ENCODE measurements at places on chromosomes 16 and 17.

- DNase-seq, result no peak
Observed at GRCh38 chr16:81765111-81765919, 13.8 kb upstream of the PLCG2 start.

DNA sequence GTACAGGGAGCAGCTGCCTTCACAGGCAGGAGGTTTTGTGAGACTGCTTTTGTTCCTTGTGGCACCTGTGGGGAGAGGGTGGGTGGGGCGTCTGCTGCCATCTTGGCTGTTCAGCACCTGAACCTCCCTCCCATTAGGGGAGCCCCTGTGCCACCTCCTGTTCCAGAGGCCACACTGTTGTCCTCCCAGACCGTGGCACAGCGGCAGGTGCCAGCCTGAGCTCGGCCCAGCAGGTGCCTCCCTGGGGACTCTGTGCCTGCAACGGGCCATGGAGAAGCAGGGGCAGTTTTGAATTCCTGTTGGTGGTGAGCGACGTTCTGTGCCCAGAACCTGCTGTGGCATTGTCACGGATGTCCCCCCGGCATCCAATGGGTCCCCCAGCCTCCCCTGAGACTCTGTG, 9.9 kb downstream of the LGALS3BP start:
- peak; percentile 28 for DNase-seq

- DNase-seq, result no peak
Observed at GRCh38 chr17:79095345-79096055, 20.9 kb downstream of the ENGASE start.

- no peak for DNase-seq
Observed at GRCh38 chr17:4204190-4204589, 59.6 kb downstream of the ANKFY1 start.

DNA sequence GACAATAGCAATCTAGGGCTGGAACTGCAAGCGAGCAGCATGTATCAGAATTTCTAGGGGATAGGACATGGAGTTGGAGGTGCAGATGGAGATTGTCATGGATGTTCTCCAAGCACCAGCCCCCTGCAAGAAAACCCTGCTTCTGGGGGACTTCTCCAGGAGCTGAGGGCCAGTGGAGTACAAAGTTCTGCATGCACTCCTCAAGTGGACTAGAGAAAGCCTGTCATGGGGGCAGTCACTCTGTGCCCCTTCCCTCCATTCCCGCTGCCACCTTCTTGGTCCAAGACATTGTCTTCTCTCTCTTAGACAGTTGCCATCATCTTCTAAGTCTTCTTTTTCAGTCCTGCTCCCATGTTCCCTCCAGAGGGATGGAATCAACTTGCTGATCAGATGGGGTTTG, 87.9 kb downstream of the AIPL1 start:
- DNase-seq, result no peak

DNA sequence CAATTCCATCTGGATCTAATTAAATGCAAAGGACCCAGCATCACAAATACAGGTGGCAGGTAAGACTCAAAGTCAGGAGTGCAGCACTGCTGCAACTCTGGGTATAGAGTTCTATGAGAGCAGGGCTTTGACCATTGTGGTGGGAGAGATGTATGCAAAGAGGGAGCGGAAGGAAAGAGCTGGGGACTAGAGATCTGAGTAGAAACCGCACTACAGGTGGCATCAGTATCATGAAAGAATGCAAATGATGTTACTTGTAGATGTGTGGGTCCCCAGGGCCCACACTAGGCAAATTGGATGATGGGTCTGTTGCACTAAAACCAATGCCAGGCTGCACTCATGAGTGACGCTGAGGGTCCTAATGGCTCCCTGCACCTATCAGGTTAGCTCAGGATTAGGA, 287.1 kb upstream of the ASIC2 start:
- no peak for DNase-seq

GRCh38 chr17:82180776-82181528, 31.7 kb downstream of the CCDC57 start:
- no peak for DNase-seq

- DNase-seq, result no peak
Observed at GRCh38 chr17:62986549-62986948, 20.5 kb downstream of the TANC2 start.

GRCh38 chr17:80772906-80773242, 218.8 kb upstream of the CHMP6 start:
- no peak for DNase-seq

GRCh38 chr17:51425773-51426172, 165.4 kb downstream of the UTP18 start:
- DNase-seq, result no peak

DNA sequence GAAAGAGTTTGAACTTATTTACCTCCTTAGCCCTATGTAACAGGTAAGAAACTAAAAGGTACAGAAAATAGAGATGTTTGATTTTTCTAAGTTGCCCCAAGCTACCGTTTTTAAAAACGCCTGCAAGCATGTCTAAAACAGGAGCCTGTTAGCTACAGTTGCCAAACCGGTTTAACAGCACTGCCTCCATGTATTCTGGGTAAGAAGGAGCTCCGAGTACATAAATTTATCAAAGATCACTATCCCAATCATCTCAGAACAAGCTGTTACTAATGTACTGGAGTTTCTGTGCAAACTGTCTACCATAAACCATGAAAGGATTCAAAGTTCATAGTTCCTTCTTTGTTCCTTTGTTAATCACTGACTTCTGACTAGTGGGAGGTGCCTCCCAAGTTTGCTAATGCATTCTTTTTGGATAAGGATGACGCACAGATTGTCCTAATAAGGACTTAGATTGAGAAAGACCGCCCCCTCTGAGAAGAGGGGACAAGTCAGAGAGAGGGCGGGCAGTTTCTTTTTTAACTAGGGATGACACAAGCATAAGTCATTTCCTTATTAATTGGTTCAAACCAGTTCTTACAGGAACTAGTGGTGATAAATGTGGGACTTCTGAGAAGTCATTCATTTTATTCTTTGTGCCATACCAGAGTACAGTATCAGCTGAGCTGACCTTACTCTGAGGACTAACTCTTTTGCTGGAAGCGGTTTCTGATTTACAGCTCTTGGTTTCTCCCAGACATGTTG, 55.3 kb downstream of the TUBD1 start:
- peak; percentile 68 for DNase-seq

DNA sequence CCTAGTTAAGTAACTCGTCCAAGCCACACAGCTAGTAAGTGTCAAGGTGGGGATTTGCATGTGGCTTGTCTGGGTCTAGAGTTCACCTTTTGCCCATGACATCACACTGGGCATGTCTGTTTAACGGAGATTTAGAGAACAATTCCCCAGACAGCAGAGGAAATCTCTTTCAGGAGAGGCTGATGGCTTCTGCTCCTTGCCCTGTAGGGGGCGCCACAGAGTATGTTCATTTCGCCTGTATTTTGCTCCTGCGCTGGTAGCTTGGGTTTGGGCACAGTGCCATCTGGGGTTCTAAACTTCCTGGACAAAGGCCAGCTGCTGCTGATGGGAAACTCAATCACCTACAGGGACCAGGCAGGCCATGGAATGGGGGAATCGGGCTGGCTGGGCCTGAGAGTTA, 20.4 kb downstream of the OTOA start:
- DNase-seq, result peak; percentile 25

GRCh38 chr17:45848868-45849535, 4.3 kb downstream of the SPPL2C start:
- DNase-seq, result no peak

GRCh38 chr17:2692781-2693135, 18.8 kb downstream of the CLUH start:
- no peak for DNase-seq

GRCh38 chr17:76623271-76624146, 20.0 kb downstream of the ST6GALNAC1 start:
- peak; percentile 28 for DNase-seq

GRCh38 chr16:7227229-7227721, 105.4 kb upstream of the RBFOX1 start:
- no peak for DNase-seq

DNA sequence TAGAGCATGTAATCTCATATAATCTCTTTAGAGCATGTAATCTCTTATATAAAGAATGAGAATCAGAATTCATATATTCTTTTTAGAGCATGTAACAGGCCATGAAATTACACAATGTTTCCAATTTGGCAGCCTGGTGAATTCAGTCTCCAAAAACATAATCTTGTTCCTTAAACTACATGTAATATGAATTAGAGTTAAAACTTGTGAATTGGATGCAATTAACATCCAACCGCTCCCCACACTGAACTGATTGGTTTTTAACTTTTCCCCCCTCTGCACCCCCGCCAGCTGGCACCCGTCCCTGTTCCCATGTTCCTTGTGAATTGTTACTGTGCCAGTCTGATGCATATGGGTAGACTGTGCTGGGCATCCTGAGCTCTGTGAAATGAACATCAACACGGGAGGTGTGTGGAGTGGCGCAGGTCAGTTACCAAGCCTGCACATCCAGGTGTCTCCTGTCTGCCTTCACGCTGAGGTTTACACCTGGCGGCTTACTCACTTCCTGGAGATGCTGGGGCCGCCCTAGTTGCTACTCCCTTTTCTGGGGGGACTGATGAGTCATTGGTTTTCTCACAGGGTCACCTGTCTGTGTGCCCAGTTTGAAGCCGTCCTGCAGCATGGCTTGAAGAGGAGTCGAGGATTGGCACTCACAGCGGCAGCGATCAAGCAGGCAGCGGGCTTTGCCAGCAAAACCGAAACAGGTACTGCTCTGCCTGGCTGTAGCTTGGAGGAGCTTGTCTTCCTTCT, 50.4 kb downstream of the SNX29 start:
- DNase-seq, result peak; percentile 65

DNA sequence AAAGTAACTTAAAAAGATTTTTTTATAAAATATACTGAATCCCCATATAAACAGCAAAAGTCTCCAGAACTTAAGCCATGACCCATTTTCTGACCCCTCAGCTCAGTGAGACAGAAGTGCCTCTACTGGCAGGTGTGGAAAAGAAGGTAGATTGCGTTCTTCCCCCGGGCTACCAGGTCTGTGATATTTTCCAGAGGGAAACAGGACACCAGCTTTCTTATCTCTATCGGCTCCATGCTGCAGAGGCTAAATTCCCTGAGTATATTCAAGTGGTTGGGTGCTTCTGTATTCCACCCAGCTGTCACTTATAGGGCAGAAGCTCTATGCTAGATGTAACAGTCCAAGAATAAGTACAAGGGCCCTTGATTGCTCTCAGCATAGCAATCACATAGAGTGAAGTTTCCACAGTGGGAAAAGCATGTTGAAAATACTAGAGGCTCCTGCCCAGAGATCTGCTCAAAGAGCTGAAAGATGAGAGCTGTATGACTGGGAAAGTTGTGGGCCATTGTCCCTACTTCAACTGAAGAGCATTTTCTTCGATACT, 687.3 kb downstream of the CDH11 start:
- no peak for DNase-seq

GRCh38 chr16:79767421-79768275, 167.1 kb upstream of the MAF start:
- no peak for DNase-seq

- peak; percentile 44 for DNase-seq
Observed at GRCh38 chr16:75550211-75550662, 5.8 kb downstream of the TMEM231 start.

- no peak for DNase-seq
Observed at GRCh38 chr16:60137891-60138290, 1403.8 kb upstream of the GOT2 start.

DNA sequence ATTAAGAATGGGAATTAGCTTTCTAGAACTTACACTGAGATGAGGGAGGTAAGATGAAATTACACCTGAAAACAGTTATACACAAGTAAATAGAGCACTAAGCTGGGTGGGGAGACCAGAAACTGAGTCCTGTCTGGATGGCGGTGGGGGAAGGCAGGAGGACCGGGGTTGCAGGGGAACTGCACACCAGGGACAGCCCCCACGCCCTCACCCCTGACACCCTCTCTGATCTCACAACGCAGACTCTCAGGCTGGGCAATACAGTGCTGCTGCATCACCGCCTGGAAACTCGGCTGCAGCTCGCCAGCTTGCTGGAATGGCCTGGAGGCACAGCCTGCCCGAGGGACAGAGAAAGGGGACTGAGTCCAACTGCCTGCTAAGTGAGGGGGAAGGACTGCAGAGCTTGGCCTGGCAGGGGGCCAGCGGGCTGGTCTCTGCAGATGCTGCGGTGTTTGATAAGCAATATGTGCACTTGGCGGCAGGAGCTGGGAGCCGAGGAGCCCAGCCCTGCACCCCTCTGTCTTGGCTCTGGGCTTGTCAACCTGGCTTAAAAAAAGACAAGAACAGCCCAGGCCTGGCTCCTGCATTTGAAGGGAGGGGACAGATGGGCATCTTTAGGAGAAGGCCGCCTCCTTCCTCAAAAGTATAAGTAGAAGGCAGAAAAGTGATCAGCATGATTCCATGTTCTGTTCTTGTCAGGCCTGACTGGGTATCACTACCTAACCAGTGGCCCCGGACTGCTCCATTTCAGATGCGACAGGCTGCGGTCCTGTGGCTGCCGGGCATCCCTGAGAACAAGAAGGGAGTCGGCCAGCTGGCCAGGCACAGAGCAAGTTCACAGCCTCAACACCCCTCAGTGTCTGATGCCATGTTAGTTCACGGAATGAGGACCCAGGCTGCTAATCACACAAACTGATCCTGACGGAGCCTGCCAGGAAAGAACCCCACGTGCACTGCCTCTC, 30.2 kb downstream of the SPHK1 start:
- peak; percentile 88 for DNase-seq

DNA sequence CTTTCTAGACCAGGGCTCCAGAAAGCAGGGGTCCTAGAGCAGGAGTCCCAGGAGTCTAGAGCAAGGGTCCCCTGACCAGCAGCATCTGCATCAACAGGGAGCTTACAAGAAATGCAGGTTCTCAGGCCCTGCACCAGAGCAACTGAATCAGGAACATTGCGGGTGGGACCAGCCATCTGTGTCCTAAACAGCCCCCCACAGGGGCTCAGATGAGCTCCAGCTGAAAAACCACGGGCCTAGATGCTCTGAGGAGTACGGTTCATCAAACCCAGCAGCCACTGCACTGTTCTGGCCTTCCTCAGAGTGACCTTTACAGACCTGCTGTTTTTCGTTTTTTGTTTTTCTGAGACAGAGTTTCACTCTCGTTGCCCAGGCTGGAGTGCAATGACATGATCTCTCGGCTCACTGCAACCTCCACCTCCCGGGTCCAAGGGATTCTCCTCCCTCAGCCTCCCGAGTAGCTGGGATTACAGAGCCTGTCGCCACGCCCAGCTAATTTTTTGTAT, 438.2 kb downstream of the SOX9 start:
- DNase-seq, result no peak

- peak; percentile 66 for DNase-seq
Observed at GRCh38 chr17:42979511-42980273, at the start of gene PTGES3L. PTGES3L (minus strand) TSS chr17:42980080; CDS start chr17:42980053, 27 bp downstream.

GRCh38 chr16:76653390-76654026, 376.3 kb downstream of the CNTNAP4 start:
- peak; percentile 86 for DNase-seq

- DNase-seq, result no peak
Observed at GRCh38 chr17:19538095-19539039, 4.7 kb downstream of the SLC47A1 start.
